Activated CD4-positive, alpha-beta T cell treated with anti-CD3 and anti-CD28 coated beads, Interleukin-2, amount 10 ng/mL, durations not matched to agents 7 days and 5 days (primary cell): ENCODE measurements at places on chromosomes 7 and 10. TPM values are rescaled to one million over a fixed set of nuclear protein-coding genes. Genes with fewer than 3 reads are reported as not detected.

DNA sequence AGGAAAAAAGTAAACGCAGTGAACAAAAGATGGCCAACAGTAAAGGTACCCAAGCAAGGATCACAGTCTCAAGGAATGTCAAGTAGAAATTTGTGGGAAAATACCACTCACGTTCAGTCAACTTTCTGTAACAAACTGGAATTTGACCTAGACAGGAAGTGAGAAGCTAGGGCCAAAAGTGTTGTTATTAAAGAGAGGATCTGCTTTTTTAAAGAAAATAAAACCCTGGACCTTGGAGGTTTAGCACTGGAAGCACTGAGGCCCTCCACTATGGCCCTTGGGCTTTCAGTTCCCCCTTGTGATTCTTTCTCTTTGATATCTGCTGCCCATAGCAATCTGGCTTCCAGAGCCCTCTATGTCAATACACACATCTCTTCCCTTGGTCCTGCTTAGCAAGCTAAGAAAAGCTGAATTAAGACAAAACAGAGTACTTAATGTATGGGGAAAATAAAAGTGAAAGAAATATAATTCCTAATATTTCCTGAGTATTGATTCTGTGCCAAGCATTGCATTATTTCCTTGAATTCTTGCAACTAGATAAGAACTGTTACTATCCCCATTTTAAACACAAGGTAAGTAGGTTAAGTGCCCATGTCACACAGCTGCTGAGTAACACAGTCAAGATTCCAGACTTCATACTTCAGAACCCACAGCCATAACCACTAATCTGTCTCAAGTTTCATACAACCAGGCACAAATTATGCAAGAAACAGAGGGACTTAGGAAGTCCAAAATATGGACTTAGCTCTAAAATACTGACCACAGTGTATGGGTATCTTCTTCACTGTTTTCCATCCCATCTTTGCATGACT, 2.6 kb upstream of the ZNF438 start:
- H3K36me3 ChIP-seq = no peaks in the 10 kb centered on the region
- H3K4me1 ChIP-seq = peaks cover 26% of the 10 kb centered on the region
- no peak overlapping the region for H3K27ac ChIP-seq
- no peaks in the 10 kb centered on the region for H3K27me3 ChIP-seq
- DNase-seq = no peak

The MBL2 gene
- not detected for total RNA-seq

GRCh38 chr10:131900350-131901152, at the start of gene PPP2R2D:
TSS of gene PPP2R2D (plus strand) at chr10:131901008. CDS start at chr10:131901149, 141 bp downstream.
- H3K27me3 ChIP-seq = peaks cover 16% of the 10 kb centered on the region
- H3K36me3 ChIP-seq = peaks cover 18% of the 10 kb centered on the region
- peaks cover 60% of the 10 kb centered on the region for H3K4me1 ChIP-seq
- DNase-seq = peak; percentile 95
- H3K27ac ChIP-seq = peak within 1 kb of the TSS; percentile 94

DNA sequence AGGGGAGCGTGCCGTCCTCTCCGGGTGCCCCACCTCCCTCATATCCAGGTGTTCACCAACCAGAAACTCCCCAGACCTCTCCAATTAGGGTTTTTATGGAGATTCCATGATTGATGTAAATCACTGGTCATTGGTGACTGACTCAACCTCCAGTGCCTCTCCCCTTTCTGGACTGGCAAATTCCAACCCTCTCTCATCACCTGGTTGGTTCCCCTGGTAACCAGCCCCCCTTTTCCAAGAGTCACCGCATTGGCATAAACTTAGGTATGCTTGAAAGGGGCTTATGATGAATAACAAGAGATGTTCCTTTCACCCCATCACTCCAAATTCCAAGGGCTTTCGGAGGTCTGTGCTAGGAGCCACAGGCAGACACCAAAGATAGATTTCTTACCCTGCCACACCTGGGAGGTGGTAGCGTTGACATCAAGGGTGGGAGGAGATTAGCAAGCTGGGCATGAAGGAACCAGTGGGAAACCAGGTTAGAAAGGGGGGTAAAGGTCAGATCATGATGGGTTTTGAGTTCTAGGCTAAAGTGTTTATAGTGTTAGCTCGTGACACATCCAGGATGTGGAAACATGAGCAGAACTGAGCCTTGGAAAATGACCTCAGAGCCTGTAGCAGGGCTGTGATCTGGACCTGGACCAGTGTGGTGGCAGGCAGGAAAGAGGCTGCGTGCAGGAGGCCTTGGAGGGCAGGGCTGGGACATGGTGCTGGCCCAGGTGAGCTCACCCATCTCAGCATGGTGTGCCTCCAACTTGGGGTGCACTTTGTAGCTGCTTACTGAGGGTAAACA, 45.1 kb downstream of the CAMK1D start:
- H3K4me3 ChIP-seq = no peak overlapping the region
- DNase-seq = no peak
- no peak overlapping the region for H3K27ac ChIP-seq
- no peaks in the 10 kb centered on the region for H3K27me3 ChIP-seq
- H3K4me1 ChIP-seq = no peaks in the 10 kb centered on the region

GRCh38 chr7:29806208-29806994, at the start of gene WIPF3:
TSS of gene WIPF3 (plus strand) at chr7:29806508. CDS start at chr7:29834725, 28,217 bp downstream.
- H3K27me3 ChIP-seq = peaks cover 73% of the 10 kb centered on the region
- DNase-seq = no peak
- no peak within 1 kb of the TSS for H3K27ac ChIP-seq
- no peak within 1 kb of the TSS for H3K4me3 ChIP-seq

GRCh38 chr10:4103603-4104002, 318.6 kb upstream of the KLF6 start:
- H3K4me1 ChIP-seq = peaks cover 12% of the 10 kb centered on the region
- no peak for DNase-seq
- peaks cover 3% of the 10 kb centered on the region for H3K27me3 ChIP-seq
- peaks cover 3% of the 10 kb centered on the region for H3K36me3 ChIP-seq
- H3K4me3 ChIP-seq = no peak overlapping the region

DNA sequence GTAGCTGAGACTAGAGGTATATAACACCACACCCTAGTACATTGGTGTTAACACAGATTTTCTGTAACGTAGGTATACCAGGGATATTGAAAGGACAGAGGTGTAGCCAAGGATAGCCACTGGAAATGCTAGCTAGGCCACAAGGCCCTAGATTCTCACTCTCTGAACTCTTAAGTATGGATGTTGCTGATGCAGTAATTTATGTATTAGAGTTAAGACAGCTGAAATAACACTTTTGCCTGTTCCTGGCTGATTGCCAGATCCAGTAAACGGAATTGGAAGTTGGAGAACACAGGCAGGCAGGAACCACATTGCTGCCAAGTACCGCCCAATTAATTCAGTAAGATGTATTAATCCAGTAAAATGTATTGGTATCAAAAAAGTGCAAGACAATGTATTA, 1.8 kb downstream of the CALU start:
- no peaks in the 10 kb centered on the region for H3K27me3 ChIP-seq
- H3K36me3 ChIP-seq = peaks cover 6% of the 10 kb centered on the region
- DNase-seq = no peak

DNA sequence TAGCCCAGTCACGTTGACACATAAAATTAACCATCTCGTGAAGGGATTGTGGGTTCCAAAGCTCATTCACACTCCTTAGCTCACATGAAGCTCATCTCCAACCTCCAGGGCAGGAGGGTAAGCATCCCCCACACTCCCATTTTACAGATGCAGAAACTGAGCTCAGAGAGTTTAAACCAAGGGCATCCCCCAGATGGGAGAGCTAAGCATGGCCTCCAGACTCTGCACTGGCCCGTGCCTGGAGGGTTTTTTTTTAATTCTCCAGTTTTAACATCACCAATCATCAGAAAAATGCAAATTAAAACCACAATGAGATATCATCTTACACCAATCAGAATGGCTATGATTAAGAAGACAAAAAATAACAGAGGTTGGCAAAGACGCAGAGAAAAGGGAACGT, 53.3 kb upstream of the TCF7L2 start:
- no peak overlapping the region for H3K4me3 ChIP-seq
- H3K27me3 ChIP-seq = no peaks in the 10 kb centered on the region
- no peak overlapping the region for H3K27ac ChIP-seq
- H3K4me1 ChIP-seq = no peaks in the 10 kb centered on the region

DNA sequence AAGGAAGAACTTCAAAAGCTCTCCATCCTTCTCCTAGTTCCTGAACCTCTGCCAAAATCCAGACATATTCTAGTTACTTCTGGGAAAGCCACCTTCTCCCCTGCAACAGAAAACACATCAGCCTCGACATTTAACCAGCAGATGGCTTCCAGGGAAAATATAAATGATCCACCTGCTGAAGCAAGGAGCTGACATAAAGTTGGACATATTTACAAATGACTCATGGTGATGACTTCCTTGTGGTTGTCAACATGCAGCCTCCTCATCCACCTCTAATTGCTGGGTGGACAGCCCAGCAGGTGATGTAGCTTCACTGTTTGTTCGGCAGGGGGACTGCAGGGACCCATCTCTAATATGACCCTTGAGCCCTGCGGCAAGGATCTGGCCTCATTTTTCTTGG, 266.0 kb downstream of the C7orf25 start:
- H3K27ac ChIP-seq = no peak overlapping the region
- no peak overlapping the region for H3K4me3 ChIP-seq
- no peak for DNase-seq
- no peaks in the 10 kb centered on the region for H3K36me3 ChIP-seq
- H3K27me3 ChIP-seq = no peaks in the 10 kb centered on the region
- H3K4me1 ChIP-seq = no peaks in the 10 kb centered on the region

DNA sequence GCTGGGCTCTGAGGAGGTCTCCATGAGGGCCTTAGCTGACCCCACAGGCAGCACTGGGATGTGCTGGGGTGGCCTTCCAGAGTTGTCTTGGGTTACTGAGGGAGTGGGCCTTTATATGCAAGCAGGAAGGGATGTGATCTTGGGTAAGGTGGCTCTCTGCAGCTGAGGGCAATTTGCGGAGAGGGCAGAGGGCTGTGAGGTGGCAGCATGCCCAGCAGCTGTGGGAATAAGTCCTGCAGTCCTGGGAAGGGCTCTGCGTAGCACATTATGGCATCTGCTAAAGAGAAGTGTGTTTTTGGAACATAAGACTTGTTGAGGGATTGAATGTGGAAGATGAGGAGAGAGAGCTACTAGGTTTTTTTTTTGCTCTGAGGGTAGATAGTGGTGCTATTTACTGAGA, 99.6 kb upstream of the KMT2E start:
- no peaks in the 10 kb centered on the region for H3K36me3 ChIP-seq
- DNase-seq = no peak
- peaks cover 3% of the 10 kb centered on the region for H3K27me3 ChIP-seq
- H3K4me1 ChIP-seq = no peaks in the 10 kb centered on the region

GRCh38 chr10:30396293-30396692, 37.7 kb upstream of the MAP3K8 start:
- H3K27ac ChIP-seq = no peak overlapping the region
- peaks cover 24% of the 10 kb centered on the region for H3K27me3 ChIP-seq
- H3K4me3 ChIP-seq = no peak overlapping the region
- H3K36me3 ChIP-seq = no peaks in the 10 kb centered on the region

- H3K36me3 ChIP-seq = no peaks in the 10 kb centered on the region
- no peak overlapping the region for H3K27ac ChIP-seq
- no peak overlapping the region for H3K4me3 ChIP-seq
- DNase-seq = no peak
- H3K4me1 ChIP-seq = no peaks in the 10 kb centered on the region
- H3K27me3 ChIP-seq = no peaks in the 10 kb centered on the region
Observed at GRCh38 chr10:36542493-36542892, 582.9 kb upstream of the ANKRD30A start.

GRCh38 chr7:6049780-6050179, 18.6 kb downstream of the ANKRD61 start:
- H3K27ac ChIP-seq = no peak overlapping the region
- DNase-seq = no peak
- H3K4me1 ChIP-seq = peaks cover 4% of the 10 kb centered on the region
- no peak overlapping the region for H3K4me3 ChIP-seq
- no peaks in the 10 kb centered on the region for H3K27me3 ChIP-seq

- no peak overlapping the region for H3K27ac ChIP-seq
- H3K4me1 ChIP-seq = peaks cover 16% of the 10 kb centered on the region
- no peak overlapping the region for H3K4me3 ChIP-seq
- no peaks in the 10 kb centered on the region for H3K27me3 ChIP-seq
Observed at GRCh38 chr10:79079054-79079397, 10.3 kb downstream of the ZMIZ1 start.

DNA sequence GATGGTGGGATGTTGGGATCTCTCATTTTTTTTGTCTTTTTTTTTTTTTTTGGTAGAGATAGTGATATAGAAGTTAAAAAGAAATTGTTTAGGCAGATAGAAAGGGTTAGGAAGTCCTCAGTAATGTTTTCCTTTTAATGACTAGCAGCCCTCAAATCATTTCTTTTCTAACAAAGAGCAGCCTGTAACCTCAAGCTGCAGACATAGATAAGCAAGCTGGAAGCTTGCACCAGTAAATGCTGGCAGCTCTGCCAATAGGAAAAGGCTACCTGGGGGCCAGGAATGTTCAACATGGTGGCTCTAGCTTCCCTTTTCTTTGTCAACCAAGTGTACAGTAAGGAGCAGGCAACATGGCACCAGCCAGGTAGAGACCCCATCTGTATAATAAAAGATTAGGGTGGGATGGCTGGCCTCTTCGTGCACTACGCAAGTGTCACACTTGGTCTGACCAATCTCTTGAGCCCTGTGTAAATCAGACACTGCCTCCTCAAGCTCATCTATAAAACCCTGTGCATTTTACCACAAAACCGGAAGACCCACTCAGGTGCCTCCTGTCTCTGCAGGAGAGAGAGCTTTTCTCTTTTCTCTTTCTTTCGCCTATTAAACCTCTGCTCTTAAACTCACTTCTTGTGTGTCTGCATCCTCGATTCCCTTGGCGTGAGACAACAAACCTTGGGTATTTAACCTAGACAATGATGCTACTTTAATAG, 212.9 kb downstream of the SNX10 start:
- no peak overlapping the region for H3K27ac ChIP-seq
- H3K4me3 ChIP-seq = no peak overlapping the region
- no peak for DNase-seq
- peaks cover 9% of the 10 kb centered on the region for H3K27me3 ChIP-seq
- H3K36me3 ChIP-seq = no peaks in the 10 kb centered on the region

The CPN1 gene
- not detected for total RNA-seq

The ZNF800 gene
- 50.7 TPM for total RNA-seq

The UBTD1 gene
- 0.72 TPM for total RNA-seq

DNA sequence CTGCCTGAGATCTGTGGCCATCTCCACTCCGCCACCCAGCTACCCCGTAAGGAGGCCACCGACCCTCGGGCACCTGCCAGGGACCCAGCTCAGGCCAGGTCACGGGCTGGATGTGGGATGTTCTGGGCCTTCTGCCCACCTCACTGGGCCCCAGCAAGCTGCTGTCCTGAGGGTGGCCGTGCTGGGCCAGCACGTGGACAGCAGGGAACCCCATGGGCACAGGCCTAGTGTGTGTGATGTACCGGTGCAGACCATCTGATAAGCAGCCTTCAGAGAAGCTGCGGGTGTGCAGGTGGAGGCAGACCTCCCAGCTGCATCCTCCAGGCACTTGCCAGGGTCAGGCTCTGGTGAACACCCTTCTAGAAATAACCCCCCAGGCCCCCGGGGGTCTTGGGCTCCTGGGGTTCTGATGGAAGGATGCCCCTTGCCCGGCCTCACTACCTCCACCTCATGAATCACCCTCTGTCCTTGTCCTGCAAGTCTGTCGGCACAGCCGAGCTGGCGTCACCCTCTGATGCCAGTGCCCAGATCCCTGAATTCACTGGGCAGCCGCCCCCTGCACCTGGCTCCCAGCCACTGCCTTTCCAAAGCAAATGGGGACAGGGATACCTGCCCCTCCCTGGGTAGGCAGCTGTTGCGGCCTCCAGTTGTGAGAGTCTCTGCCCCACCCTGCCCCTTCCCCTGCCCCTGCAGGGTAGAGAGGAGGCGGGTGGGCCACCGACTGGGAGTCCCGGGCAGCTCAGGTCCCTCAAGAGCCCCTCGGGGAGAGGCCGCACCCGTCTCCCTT, 139.8 kb downstream of the FAM53B start:
- no peak overlapping the region for H3K27ac ChIP-seq
- H3K36me3 ChIP-seq = no peaks in the 10 kb centered on the region
- no peaks in the 10 kb centered on the region for H3K27me3 ChIP-seq
- no peak overlapping the region for H3K4me3 ChIP-seq
- H3K4me1 ChIP-seq = no peaks in the 10 kb centered on the region
- no peak for DNase-seq
